Activated naive CD8-positive, alpha-beta T cell treated with anti-CD3 and anti-CD28 coated beads for 36 hours (primary cell): ENCODE measurements at places on chromosomes 7 and 10. TPM values are rescaled to one million over a fixed set of nuclear protein-coding genes. Genes with fewer than 3 reads are reported as not detected.

Gene CYP3A7
- not detected for total RNA-seq

Gene SPOCK2
- total RNA-seq, result 142 TPM

Gene ELOVL3
- total RNA-seq, result not detected

Gene IDI2
- total RNA-seq, result not detected

Gene PPIF
- total RNA-seq, result 176 TPM

Gene NEBL
- total RNA-seq, result 0.82 TPM

Gene LDB3
- total RNA-seq, result 0.20 TPM

Gene TMEM184A
- total RNA-seq, result 0.14 TPM

Gene AKR1D1
- total RNA-seq, result not detected

GRCh38 chr7:157674715-157675426, 338.1 kb downstream of the DNAJB6 start:
- H3K27me3 ChIP-seq, result peaks cover 60% of the 10 kb centered on the region
- H3K27ac ChIP-seq, result no peak overlapping the region
- H3K4me1 ChIP-seq, result peaks cover 12% of the 10 kb centered on the region

DNA sequence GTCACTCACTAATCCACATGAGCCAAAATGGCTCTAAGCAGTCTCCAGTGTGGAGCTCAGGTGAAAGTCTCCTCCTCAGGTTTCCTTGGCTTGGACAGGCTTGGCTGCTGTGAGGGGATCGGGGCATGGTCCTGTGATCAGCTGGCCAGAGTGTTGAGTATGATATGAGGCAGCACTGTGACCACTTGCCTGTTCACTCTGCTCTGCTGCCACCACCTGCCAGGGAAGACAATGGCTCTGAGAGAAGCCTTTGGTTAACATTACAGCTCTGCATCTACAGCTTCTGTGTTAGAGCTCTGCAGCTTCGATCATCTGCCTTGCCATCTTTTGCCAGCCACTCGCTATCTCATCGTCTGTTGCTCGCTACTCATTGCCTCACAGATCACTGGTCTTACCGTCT, 20.1 kb upstream of the PTN start:
- no peak for DNase-seq

- no peaks in the 10 kb centered on the region for H3K36me3 ChIP-seq
- H3K4me3 ChIP-seq, result no peak overlapping the region
- peaks cover 1% of the 10 kb centered on the region for H3K4me1 ChIP-seq
- DNase-seq, result no peak
These were observed 121.3 kb downstream of the AVL9 start for GRCh38 chr7:32616625-32617024.

DNA sequence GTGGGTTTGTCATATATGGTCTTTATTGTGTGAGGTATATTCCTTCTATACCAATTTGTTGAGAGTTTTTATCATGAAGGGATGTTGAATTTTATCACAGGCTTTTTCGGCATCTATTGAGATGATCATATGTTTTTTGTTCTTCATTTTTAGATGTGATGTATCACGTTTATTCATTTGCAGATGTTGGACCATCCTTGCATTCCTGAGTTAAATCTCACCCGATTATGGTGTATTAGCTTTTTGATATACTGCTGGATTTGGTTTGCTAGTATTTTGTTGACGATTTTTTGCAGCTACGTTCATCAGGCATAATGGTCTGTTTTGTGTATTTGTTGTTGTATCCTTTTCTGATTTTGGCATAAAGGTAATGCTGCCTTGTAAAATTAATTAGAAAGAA, 311.0 kb downstream of the PTEN start:
- H3K27ac ChIP-seq, result no peak overlapping the region
- peaks cover 15% of the 10 kb centered on the region for H3K4me1 ChIP-seq
- H3K36me3 ChIP-seq, result peaks cover 14% of the 10 kb centered on the region
- H3K27me3 ChIP-seq, result no peaks in the 10 kb centered on the region

GRCh38 chr10:74238031-74238431, 87.0 kb downstream of the ADK start:
- H3K36me3 ChIP-seq, result no peaks in the 10 kb centered on the region
- H3K4me3 ChIP-seq, result no peak overlapping the region
- no peak for DNase-seq
- no peak overlapping the region for H3K27ac ChIP-seq
- H3K4me1 ChIP-seq, result peaks cover 5% of the 10 kb centered on the region

GRCh38 chr10:132229834-132230556, 43.2 kb downstream of the DPYSL4 start:
- H3K27ac ChIP-seq, result peak overlapping the region; percentile 88
- H3K4me3 ChIP-seq, result peak overlapping the region; percentile 69
- DNase-seq, result peak; percentile 63
- no peaks in the 10 kb centered on the region for H3K36me3 ChIP-seq
- no peaks in the 10 kb centered on the region for H3K27me3 ChIP-seq

DNA sequence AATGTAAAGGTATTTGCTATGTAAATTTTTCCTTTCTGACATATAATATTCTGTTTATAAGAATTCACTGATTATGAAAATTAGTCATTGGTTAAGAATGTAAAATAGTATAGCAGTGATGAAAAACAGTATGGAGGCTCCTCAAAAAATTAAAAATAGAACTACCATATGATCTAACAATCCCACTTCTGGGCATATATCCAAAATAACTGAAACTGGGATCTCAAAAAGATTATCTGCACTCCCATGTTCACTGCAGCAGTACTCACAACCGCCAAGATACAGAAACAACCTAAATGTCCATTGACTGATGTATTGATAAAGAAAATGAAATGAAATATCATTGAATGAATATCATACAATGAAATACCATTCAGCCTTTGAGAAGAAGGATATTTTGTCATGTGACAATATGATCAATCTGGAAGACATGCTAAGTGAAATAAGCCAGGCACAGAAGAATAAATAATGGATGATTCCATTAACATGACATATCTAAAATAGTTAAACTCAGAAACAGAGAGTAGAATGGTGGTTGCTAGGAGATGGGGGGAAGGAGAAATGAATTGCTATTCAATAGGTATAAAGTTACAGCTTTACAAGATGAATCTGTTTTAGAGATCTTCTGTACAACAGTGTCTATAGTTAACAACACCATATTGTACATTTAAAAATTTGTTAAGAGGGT, 14.0 kb downstream of the C10orf88 start:
- no peak overlapping the region for H3K27ac ChIP-seq
- no peaks in the 10 kb centered on the region for H3K27me3 ChIP-seq
- no peak overlapping the region for H3K4me3 ChIP-seq
- DNase-seq, result no peak
- H3K36me3 ChIP-seq, result peaks cover 27% of the 10 kb centered on the region

DNA sequence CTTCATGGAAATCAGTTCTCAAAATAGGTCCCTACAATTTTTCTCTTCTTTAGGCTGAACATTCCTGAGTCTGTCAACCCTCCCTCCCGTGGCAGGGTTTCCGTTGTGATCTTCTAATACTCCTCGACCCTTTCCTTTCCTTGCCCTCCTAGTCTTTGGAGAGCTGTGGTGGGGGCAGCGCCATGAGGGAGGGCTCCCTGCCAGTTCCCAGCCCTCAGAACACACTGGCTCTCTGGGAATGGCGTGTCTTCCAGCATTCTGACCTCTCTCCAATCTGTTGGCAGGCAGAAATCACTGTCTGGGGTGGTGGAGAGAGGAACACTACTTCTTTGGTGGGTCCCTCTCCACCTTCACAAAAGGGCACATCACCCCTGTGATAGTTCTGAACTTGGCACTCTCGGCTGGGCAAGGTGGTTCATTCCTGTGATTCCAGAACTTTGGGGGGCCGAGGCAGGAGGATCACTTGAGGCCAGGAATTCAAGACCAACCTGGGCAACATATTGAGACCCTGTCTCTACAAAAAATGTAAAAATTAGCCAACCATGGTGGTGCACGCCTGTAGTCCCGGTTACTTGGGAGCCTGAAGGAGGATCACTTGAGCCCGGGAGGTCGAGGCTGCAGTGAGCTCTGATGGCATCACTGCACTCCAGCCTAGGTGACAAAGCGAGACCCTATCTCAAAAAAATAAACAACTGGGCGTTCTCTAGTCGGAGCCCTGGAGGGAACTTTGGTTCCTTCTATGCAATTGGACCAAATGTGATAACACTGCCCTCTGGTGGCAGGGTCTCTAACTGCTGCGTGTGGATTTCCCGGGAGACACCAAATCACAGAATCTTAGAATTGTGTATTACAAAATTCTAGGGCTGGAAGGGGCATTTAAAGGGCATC, 13.1 kb upstream of the ARPC1A start:
- H3K4me1 ChIP-seq, result peaks cover 9% of the 10 kb centered on the region
- peak; percentile 62 for DNase-seq
- no peak overlapping the region for H3K27ac ChIP-seq

GRCh38 chr10:49419005-49419404, 23.1 kb upstream of the DRGX start:
- no peaks in the 10 kb centered on the region for H3K4me1 ChIP-seq
- H3K27ac ChIP-seq, result no peak overlapping the region
- H3K27me3 ChIP-seq, result peaks cover 8% of the 10 kb centered on the region
- H3K4me3 ChIP-seq, result no peak overlapping the region
- DNase-seq, result no peak

GRCh38 chr7:18475488-18475887, 20.1 kb upstream of the HDAC9 start:
- DNase-seq, result no peak
- no peaks in the 10 kb centered on the region for H3K4me1 ChIP-seq
- H3K4me3 ChIP-seq, result no peak overlapping the region
- H3K27ac ChIP-seq, result no peak overlapping the region
- H3K36me3 ChIP-seq, result no peaks in the 10 kb centered on the region

- no peak overlapping the region for H3K27ac ChIP-seq
- H3K27me3 ChIP-seq, result peaks cover 26% of the 10 kb centered on the region
- peaks cover under 1% of the 10 kb centered on the region for H3K4me1 ChIP-seq
- DNase-seq, result no peak
- H3K36me3 ChIP-seq, result no peaks in the 10 kb centered on the region
These were observed 41.1 kb upstream of the TMEM72 start for GRCh38 chr10:44870031-44870430.

DNA sequence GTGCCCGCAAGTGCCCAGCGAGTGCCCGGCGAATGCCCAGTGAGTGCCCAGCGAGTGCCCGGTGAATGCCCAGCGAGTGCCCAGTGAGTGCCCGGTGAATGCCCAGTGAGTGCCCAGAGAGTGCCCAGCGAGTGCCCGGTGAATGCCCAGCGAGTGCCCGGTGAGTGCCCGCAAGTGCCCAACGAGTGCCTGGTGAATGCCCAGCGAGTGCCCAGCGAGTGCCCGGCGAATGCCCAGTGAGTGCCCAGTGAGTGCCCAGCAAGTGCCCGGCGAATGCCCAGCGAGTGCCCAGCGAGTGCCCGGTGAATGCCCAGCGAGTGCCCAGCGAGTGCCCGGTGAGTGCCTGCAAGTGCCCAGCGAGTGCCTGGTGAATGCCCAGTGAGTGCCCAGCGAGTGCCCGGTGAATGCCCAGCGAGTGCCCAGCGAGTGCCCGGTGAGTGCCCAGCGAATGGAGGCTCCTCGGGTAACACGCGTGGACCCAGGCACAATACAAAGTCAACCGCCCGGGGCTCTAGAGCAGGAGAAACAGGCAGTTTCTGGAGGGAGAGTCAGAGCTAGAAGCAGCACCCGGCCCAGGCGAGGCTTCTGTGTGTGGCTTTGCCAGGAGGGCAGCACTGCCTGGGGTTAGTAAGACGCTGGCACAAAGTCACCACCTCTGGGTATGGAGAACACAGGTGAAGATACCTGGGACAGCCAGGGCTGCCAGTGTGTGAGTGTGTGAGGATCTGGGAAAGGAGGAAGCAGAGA, 38.2 kb upstream of the CFAP46 start:
- H3K27me3 ChIP-seq, result peaks cover 8% of the 10 kb centered on the region
- H3K27ac ChIP-seq, result no peak overlapping the region
- no peak overlapping the region for H3K4me3 ChIP-seq
- H3K4me1 ChIP-seq, result no peaks in the 10 kb centered on the region

- H3K27me3 ChIP-seq, result no peaks in the 10 kb centered on the region
- no peak for DNase-seq
- H3K27ac ChIP-seq, result no peak overlapping the region
- peaks cover 3% of the 10 kb centered on the region for H3K36me3 ChIP-seq
- H3K4me1 ChIP-seq, result peaks cover 17% of the 10 kb centered on the region
These were observed 2.9 kb downstream of the SH2D4B start for GRCh38 chr10:80540618-80540980.

GRCh38 chr10:51348622-51349021, 274.3 kb downstream of the PRKG1 start:
- H3K4me1 ChIP-seq, result no peaks in the 10 kb centered on the region
- H3K27ac ChIP-seq, result no peak overlapping the region
- no peaks in the 10 kb centered on the region for H3K27me3 ChIP-seq

GRCh38 chr7:18117482-18117881, 89.8 kb upstream of the PRPS1L1 start:
- H3K4me1 ChIP-seq, result no peaks in the 10 kb centered on the region
- H3K4me3 ChIP-seq, result no peak overlapping the region
- no peaks in the 10 kb centered on the region for H3K27me3 ChIP-seq
- DNase-seq, result no peak

DNA sequence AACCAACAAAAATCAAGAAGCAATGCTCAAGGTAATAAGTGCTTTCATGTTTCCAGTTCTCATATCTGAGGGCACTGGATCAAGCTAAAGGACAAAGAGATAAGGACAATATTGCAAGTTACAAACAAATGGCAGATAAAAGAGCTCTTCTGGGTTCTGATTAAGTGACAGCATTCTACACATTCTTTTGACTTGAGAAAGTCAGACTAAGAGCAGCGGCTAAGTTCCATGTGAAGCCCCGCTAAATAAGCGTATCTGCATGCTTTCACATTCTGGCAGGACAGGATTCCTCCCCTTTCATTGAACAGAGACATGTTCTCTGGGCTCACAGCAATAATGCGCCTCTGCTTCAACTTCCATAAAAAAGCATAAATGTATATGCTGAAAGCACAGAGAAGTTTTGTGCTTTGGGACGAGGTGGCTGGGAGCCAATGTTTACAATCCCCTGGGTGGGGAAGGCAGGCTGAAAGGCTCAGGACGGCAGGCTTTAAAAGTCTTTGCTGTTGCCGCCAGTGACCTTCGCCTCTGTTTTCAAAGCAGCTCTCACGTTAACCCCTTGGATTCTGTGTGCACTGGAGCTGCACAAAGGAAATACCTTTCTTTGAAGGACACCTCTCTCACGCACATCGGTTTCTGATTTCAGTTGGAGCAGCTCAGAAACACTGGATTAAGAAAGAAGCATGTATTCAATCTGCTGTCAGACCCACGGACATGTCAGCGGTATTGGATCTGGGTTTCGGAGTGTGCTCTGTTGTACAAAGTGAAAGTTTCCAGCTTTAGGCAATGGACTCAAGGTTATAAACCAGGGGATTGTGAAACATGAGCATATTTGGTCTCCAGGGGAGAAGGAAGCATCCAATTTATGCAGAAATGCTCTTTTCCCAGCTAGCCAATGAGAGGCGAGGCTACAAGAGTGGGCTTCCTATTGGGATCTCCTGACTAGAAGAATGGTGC, 105.4 kb upstream of the FAM133B start:
- H3K4me1 ChIP-seq, result peaks cover 32% of the 10 kb centered on the region
- H3K27ac ChIP-seq, result peak overlapping the region; percentile 63
- no peaks in the 10 kb centered on the region for H3K27me3 ChIP-seq
- H3K36me3 ChIP-seq, result peaks cover 30% of the 10 kb centered on the region
